ENCODE measurements at places on chromosomes 6 and 20.

GRCh38 chr6:108464418-108465097 is 96.2 kb upstream of the FOXO3 start:
- no peak for DNase-seq

DNA sequence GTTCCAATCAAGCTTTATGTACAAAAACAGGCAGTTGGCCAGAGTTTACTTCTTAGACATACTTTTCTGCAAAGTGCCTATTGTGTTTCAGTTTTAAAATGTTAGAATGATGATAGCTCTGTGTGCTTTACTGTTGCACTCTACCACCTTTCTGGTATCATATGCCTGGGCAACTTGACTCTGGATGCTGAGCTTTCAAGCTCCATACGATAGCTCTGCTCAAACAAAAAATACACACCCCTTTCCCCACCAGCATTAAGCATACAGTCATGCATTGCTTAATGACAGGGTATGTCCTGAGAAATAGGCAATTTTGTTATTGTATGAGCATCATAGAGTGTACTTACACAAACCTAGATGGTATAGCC is 123.1 kb downstream of the RCAN2 start:
- DNase-seq: no peak

- DNase-seq: no peak
Measured at GRCh38 chr20:31608251-31608945, 3.3 kb downstream of the ID1 start.

- no peak for DNase-seq
Measured at GRCh38 chr20:1005452-1006027, 3.4 kb upstream of the RSPO4 start.

GRCh38 chr20:8361006-8361652 is 229.1 kb downstream of the PLCB1 start:
- peak; percentile 4 for DNase-seq

GRCh38 chr6:79467716-79468115 is 69.5 kb downstream of the LCA5 start:
- no peak for DNase-seq

DNA sequence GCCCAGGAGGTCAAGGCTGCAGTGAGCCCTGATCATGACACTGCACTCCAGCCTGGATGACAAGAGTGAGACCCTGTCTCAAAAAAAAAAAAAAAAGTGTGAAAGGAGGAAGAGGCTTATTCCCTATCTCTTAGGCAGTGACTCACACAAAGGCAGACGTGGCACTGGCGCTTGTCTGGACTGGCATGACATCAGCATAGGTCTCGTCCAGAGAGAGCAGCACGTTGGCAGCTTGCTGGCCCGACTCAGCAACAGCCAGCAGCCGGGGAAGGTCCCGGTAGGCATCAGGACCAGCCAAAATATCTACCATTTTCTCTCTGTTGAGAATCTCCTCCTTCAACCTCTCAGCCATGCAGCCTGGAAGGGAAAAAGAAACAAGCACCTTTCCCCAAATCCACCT is 14.1 kb downstream of the CDK5RAP1 start:
- DNase-seq: no peak

GRCh38 chr20:38658879-38659596 is 57.4 kb downstream of the ARHGAP40 start:
- peak; percentile 10 for DNase-seq

- no peak for DNase-seq
Measured at GRCh38 chr20:13140775-13141174, 80.3 kb upstream of the ISM1 start.

DNA sequence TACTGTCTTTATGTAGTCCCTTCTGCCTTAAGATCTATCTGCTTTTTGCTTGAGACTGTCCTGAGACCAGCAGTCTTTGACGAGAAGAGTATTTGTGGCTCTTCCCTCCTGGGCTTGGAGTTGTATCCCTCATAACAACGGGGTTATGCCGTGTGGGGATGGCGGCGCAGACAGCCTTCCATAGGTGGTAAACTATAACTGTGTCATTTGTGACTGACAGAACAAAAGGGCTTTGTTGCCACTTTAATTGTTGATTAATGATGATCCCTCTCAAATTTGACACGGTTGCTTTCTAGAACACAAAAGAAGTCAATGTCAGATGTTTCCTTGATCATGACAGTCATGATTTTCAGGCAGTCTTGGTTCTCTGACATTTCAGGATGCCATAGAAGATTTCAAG is 196.6 kb downstream of the JARID2 start:
- DNase-seq: no peak

- no peak for DNase-seq
Measured at GRCh38 chr20:5524896-5525295, 208.1 kb upstream of the PROKR2 start.

DNA sequence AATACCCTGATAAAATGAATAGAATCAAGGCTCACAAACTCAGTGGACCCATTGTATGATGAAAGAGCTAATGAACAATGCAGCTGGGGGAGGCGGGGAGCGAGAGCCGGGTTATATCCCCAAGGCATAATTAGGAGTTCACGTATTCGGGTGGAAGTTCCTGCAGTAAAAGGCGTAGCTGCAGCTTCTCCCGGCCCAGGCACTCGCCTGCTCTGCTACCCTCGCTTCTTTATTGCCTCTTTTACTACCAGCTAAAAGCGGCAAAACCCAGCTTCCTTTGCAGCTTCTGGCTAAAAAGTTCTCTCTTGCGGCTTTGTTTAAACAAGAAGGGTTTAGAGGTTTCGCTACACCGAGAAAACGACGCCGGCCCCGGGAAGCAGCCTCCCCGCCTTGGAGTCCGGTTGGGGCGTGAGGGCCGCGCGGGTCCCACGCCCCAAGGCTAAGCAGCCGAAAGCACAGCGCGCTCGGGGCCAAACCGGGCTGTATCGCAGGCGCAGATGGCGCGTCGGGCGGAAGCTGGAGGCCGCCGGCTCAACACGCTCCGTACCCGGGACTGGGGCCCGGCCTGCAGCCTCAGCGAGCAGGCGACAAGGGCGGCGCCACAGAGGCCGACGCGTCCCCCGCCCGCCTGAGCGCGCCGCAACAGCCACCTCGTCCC is 1.6 kb downstream of the ZBTB2 start:
- no peak for DNase-seq

- no peak for DNase-seq
Measured at GRCh38 chr20:37901654-37902503, 1.0 kb upstream of the VSTM2L start.

GRCh38 chr6:44940367-44940766 is 387.8 kb upstream of the RUNX2 start:
- no peak for DNase-seq
